DND-41 (cell line): ENCODE measurements at places on chromosomes 3 and 15.

- DNase-seq, result no peak
Measured at GRCh38 chr15:31557899-31558298, 231.3 kb downstream of the KLF13 start.

GRCh38 chr3:194632809-194633348 lies 340 bp downstream of the TMEM44 start:
- peak; percentile 47 for DNase-seq

DNA sequence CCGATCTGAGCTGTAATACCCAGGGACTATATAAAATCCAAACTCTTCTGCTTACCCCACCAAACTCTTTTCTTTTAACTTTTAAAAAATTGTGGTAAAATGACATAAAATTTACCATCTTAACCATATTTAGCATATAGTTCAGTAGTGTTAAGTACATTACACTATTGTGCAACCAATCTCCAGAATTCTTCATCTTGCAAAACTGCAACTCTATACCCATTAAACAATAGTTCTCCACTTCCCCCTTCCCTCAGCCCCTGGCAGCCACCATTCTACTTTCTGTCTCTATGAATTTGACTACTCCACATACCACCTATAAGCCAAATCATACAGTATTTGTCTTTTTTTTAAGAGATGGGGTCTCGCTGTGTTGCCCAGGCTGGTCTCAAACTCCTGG lies 38.7 kb downstream of the SENP8 start:
- no peak for DNase-seq

GRCh38 chr3:141773676-141774075 lies 10.5 kb downstream of the GRK7 start:
- DNase-seq, result no peak

DNA sequence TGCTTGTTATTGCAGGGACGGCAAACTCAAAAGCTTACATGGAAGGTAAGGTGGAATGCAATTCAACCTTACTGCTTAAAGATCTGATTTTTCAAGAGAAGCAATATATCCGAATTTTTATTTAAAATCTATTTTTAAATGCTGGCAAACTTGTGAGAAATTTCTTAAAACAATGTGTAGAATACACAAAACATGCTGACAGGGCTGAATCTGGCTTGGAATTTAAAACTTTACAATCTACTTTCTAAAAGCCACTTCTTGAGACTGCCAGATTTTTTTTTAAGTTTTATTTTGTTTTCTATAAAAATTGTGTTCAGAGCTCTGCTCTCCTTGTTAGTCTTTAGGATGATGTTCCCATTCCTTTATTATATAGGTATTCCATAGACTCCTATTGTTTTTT lies 146.7 kb downstream of the ADAM10 start:
- DNase-seq, result no peak

- DNase-seq, result no peak
Measured at GRCh38 chr3:23576379-23576959, 229.3 kb upstream of the UBE2E1 start.

- DNase-seq, result no peak
Measured at GRCh38 chr3:28745916-28746617, 397.4 kb upstream of the AZI2 start.

DNA sequence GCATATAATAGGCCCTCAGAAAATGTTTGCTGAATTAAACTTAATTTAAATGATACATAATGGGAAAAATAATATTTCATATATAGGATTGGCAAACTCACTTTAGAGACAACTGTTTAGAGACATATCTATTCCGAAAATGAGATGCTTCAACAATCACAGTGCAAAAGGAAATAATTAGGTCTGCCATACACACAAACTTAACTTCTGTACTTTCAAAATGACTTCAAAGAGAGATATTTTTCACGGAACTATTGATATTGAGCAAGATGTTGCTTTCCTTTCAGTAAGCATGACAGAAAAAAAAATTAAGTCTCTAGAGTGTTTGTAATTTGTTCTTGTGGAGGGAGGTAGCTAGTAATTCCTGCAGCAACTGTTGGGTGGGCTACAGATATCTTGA lies 769.5 kb downstream of the TUSC7 start:
- no peak for DNase-seq
